ENCODE measurements at places on chromosomes 5 and 9.

DNA sequence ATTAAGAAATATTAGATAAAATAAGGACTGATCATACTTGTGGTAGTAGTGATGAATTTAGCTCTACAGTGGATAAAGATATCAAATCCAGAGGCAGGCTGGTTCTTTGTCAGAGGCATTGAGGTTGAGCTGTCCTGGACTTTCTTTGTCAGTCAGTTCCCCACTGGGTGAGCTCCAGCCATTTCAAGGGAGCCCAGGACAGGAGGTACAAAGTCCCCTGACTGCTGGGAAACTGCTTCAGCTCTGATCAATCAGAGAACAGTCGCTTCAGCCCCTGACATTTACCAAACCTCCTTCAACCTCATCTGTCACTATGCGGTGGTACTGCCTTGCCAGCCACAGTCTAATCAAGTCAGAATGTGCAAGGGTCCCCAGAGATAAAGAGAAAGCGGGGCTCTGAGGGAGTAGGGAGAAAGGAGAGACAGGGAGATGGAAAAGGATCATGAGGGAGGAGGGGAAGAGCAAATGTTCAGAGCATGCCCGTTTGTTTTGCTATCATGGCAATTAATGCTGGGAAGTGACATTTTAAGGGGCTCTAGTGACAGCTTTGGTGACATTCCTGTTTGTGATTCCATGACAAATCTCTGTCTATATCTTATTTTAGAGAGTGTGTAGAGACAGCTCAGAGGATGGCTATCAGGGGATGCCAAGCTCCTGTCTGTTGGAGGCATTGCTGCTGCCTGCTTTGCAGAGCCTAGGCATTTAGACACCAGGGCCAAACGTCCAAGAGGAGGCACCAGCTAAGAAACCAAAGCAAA, 223.2 kb downstream of the ASTN2 start:
- DNase-seq = no peak

DNA sequence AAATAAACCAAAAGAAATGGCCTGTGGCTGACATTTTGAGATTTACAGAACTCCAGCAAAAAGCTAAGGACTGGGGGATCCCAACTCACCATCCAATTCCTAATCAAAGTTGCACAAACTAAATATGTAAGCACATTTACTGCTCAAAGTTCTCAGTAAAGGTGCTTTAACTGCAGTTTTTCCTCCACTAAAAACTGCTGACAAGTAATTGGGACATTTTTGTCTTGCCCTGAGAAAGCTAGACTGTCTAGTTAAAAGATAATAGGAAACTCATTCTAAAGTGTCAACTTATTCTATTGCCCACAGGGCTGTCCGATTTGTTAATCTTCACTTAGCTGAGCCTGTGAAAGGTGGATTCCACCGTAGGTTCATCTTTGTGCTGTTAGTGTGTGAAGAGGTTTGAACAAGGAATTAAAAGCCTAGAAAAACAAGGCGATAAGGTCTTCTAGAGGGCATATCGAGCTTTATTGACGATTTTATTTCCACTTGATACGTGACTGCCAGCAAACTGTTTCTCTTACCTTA, 1.0 kb downstream of the DOCK8 start:
- DNase-seq = no peak

- no peak for DNase-seq
Measured at GRCh38 chr5:67234671-67235176, 38.1 kb upstream of the CD180 start.

DNA sequence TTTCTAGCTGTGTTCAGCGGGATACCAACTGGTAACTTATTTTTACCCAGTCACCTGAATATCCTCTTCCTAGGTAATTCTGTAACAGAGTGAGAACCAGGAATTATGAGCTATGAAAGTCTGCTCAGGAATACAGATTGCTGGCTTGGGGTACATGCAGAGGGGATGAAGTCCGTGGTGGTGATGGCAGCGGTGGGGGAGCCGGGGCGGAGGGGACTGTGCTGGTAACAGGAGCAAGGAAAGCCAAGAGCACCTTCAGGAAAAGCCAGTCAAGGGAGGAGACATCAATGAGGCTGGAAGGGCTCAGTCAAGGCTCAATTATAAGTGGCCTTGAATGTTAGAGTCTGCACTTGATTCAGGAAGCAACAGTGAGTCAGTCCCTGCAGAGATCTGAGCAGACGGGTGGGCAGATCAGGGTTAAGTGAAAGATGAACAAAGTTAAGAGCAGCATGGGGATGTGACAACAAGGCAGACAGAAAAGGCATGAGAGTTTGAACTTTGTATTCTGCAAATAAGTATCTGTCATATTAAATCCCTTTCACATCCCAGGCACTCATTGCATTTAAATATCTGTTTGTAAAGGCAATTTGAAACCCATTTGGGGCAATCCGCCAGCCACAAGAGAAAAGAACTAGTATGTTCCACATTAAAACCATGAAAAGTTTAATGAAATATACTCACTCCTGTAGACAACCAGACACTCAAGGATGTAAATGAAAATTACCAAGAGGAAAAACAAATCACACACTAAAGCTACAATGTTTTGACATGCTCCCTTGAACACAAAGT, 101.2 kb downstream of the TTC39B start:
- no peak for DNase-seq

DNA sequence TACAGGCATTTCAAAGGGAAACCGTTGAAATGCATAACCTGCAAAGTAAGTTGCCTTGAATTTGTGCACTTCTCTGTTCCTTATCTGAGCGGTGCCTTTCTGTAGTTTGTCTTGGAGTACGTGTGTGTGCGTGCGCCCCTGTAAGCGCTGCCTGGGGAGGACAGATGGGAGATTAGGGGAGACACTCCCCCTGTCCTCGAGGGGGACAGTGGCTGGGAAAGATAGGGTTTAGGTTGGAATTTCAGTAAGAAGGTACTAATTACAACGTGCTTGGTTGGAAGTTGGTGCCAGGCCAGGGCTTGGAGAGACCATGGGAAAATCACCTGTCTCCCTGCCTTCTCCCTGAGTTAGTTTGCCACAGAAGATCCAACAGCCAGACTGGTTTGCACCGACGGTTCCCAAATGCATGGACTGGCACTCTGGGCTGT, 73.2 kb downstream of the PIK3R1 start:
- DNase-seq = no peak

DNA sequence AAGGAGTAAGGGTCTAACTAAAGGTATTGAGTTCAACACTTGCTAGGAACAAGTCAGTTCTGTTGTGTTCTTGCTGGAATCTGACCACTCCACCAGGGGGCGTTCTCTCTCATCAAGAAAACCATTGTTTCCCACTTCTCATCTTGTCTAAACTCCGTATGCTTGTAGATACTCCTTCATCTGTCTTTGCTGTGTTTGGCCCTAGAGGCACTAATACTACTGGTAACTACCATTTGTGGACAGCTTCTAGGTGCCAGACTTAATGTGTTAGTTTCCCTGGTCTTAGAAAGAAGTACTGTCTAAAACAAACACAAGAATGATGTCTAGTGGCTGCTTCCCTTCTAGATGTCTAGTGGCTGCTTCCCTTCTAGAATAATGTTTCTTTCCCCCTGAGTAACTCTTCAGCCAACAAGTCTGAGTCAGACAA, 18.7 kb upstream of the PTPDC1 start:
- peak; percentile 22 for DNase-seq

- DNase-seq = no peak
Measured at GRCh38 chr5:11898-12297, 80.1 kb upstream of the PLEKHG4B start.

GRCh38 chr9:114076237-114077161, 1.6 kb downstream of the AMBP start:
- DNase-seq = no peak

DNA sequence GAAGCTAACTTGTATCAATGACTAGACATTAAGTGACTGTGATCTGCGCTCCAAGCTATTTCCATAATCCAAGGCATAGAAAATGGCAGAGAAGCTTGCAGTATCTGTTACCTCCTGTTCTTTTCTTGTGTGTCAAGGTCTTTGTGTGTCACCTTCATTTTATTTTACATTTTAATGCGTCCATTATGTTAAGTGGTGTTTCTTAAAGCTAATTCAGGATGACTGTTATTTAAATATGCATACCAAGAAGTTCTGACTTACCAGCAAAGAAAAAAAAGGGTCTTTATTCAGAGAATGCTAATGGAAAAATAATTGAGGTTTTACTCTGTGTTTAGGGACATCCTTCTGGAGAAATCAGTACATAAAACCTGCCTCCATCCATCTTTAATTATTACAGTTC, 52.3 kb downstream of the STK32A start:
- no peak for DNase-seq
